ENCODE measurements at places on chromosomes 12 and 14. TPM values are rescaled to one million over a fixed set of nuclear protein-coding genes. Genes with fewer than 3 reads are reported as not detected.
A peak's percentile ranks its signal among the peaks of the same experiment; 100 is the strongest.

GRCh38 chr14:22932146-22932545 is 3.0 kb upstream of the PRMT5 start:
- no peak for DNase-seq
- H3K4me3 ChIP-seq, result no peak overlapping the region
- no peak overlapping the region for H3K27ac ChIP-seq
- no peaks in the 10 kb centered on the region for H3K27me3 ChIP-seq
- H3K4me1 ChIP-seq, result no peaks in the 10 kb centered on the region

DNA sequence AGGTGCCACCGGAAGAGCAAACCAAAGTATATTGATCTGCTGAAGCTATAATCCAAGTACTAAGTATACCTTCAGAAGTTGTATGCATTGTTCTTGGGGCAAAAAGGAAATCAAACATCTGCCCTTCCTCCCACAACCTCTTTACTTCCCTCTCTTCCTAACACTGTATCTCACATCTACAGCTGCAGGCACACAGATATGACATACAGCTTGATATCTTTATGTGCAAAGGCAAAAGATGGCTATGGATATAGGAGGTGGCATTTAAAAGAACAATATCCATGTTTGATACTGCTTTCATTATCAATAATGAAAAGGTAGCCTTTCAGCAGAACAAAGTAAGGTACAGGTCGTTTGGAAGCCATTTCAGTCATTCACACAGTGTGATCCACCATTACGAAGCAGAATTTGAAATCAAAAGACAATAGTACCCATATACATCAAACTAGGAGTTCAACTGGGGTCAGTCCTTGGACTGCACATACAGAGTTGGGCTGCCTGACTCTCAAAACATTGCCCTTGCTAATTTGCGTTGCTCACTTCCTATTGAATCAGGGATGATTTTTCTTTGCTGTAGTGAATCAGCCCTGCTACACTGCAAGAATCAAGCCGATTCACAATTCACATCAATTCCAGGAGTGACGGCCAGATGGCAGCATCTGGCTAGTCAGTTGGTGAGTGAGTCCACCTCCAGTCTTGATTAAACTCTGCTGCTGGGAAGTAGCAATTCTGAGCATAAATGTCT is 8.9 kb downstream of the ANG start:
- H3K27ac ChIP-seq, result no peak overlapping the region
- no peaks in the 10 kb centered on the region for H3K27me3 ChIP-seq
- peaks cover 4% of the 10 kb centered on the region for H3K36me3 ChIP-seq

DNA sequence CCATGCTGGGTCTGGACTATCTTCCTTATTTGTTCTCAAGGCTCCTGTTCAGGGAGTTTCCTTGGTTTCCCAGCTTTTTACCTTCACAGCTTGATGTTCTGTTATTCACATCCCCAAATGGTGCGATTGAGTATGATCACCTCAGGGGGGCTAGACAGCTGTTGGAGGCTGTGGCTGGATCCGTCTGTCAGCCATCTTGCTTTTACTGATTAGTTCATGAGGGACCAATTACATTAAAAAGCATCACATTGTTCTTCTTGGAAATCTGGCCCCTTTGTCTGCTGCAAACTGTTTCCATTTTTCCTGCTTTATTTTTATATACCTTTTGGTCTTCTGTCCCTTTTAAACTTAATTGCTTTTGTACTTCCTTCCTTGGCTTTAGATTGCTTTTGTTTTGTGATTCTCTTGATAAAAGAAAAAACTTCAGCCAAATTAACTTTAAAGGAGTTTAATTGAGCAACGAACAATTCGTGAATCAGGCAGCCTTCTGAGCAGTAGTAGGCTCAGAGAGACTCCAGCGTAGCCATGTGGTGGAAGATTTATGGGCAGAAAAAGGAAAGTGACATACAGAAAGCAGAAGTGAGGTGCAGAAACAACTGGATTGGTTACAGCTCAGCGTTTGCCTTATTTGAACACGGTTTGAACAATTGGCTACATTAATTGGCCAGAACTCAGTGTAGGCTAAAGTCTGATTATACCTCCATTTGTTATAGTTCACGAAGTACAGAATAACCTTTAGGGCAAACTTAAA is 208.7 kb downstream of the AEBP2 start:
- H3K36me3 ChIP-seq, result no peaks in the 10 kb centered on the region
- H3K4me1 ChIP-seq, result no peaks in the 10 kb centered on the region
- H3K27me3 ChIP-seq, result no peaks in the 10 kb centered on the region
- DNase-seq, result no peak

- DNase-seq, result no peak
- no peak overlapping the region for H3K4me3 ChIP-seq
- no peaks in the 10 kb centered on the region for H3K36me3 ChIP-seq
- H3K4me1 ChIP-seq, result no peaks in the 10 kb centered on the region
- no peaks in the 10 kb centered on the region for H3K27me3 ChIP-seq
These were observed 152.1 kb downstream of the GALC start for GRCh38 chr14:87840906-87841305.

- no peak overlapping the region for H3K4me3 ChIP-seq
- H3K27ac ChIP-seq, result no peak overlapping the region
- no peak for DNase-seq
- H3K36me3 ChIP-seq, result no peaks in the 10 kb centered on the region
- no peaks in the 10 kb centered on the region for H3K27me3 ChIP-seq
These were observed 41.2 kb upstream of the PLEKHD1 start for GRCh38 chr14:69443296-69443805.

DNA sequence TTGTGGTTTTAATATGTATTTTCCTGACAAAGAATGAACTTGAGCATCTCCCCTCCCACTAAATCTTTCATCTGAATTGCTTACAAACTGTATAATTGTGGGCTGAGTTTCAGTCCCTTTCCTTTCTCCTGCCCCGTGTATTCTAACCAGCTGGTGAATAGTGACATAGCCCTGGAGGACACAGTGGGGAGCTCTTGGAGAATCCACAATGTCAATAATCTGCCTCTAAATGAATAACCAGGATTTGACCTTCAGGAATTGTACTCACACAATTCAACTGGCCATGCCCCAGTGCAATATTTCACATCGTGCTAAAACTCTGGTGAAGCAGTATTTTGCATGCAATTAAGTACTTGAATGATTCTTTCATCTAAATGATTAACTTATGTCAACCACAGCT is 177.2 kb downstream of the C12orf42 start:
- no peak overlapping the region for H3K4me3 ChIP-seq
- H3K36me3 ChIP-seq, result no peaks in the 10 kb centered on the region
- no peak for DNase-seq

DNA sequence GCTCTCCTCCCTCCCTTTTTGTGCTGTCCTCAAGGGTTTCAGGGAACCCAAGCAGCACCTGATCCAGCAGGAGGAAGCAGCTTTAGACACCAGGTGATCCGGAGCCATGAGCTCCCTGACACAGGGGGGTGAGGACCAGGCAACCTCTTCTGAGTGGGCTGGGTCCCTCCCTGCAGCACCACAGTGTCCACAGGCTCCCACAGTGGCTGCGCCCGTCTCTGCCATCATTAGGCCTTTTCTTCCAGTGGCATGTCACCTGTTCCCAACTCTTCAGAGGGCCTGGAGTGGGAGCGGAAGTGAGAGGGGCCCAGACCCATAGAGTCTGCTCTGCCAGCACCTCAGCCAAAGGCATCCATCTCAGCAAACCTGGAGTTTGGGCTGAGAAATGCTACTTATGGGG is 421 bp upstream of the KRT76 start:
- H3K27ac ChIP-seq, result no peak overlapping the region
- H3K4me1 ChIP-seq, result no peaks in the 10 kb centered on the region
- H3K36me3 ChIP-seq, result no peaks in the 10 kb centered on the region
- no peak for DNase-seq
- no peaks in the 10 kb centered on the region for H3K27me3 ChIP-seq

The CCDC177 gene
- not detected for polyA plus RNA-seq

GRCh38 chr14:67420102-67420739 is 8.3 kb upstream of the PLEK2 start:
- H3K27me3 ChIP-seq, result no peaks in the 10 kb centered on the region
- H3K36me3 ChIP-seq, result no peaks in the 10 kb centered on the region
- peak; percentile 50 for DNase-seq
- no peak overlapping the region for H3K27ac ChIP-seq
- H3K4me3 ChIP-seq, result no peak overlapping the region
- H3K4me1 ChIP-seq, result no peaks in the 10 kb centered on the region

The PSMB5 gene
- 116 TPM for polyA plus RNA-seq
